ENCODE measurements at places on chromosomes 7 and 10.

DNA sequence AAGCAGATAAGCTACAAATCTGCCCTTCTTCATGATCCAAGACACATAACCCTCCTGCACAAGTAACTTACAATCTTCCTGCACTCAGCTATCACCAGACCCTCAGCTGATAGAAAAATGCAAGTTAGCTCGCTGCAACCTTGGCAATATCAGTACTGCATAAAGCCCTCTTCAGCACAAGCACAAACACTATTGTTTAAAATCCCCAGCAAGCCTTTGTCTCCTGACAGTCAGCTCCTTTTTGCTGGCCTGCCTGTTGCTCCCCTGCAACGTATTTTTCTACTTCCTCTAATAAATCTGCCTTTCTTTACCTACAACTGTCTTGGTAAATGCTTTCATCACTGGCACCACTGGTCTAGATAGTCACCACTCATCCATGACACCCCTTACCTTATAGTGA is 59.8 kb downstream of the BAMBI start:
- no peak for DNase-seq

- DNase-seq: peak; percentile 9
Observed at GRCh38 chr7:75814407-75814947, 871 bp upstream of the CCL24 start.

GRCh38 chr10:44326474-44327030 is 58.3 kb downstream of the CXCL12 start:
- DNase-seq: no peak

- peak; percentile 53 for DNase-seq
Observed at GRCh38 chr7:16926283-16926682, 44.5 kb upstream of the AGR3 start.

DNA sequence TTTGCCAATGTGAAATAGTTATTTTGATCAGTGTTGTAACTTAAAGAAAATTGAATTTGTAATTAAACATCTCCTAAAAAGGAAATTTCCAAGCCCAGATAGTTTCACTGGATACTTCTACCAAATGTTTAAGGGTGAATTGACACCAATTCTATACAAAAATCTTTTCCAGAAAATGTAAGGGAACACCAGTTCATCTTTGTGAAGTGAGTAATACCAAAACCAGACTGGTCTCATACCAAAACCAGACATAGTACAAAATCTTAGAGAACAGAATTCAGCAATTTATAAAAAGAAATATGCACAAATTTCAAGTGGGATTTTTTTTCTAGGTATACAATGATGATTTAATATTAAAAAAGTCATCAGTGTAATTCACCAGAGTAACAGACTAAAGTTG is 86.0 kb upstream of the ZNF32 start:
- DNase-seq: no peak

DNA sequence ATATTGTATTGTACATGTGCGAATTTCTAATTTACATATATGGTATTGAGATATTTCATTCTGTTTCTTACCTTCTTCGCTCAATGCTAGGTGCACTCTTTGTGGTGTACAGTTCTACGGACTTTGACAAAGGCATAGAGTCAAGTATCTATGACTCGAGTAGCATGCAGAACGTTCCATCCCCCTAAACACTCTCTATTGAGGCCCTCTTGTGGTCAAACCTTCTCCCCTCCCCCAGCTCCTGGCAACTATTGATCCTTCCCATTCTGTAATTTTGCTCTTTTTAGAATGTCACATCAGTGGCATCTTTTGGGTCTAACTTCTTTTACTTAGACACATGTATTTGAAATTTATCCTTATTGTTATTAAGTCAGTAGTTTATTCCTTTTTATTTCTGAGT is 30.7 kb upstream of the GDF10 start:
- DNase-seq: no peak

DNA sequence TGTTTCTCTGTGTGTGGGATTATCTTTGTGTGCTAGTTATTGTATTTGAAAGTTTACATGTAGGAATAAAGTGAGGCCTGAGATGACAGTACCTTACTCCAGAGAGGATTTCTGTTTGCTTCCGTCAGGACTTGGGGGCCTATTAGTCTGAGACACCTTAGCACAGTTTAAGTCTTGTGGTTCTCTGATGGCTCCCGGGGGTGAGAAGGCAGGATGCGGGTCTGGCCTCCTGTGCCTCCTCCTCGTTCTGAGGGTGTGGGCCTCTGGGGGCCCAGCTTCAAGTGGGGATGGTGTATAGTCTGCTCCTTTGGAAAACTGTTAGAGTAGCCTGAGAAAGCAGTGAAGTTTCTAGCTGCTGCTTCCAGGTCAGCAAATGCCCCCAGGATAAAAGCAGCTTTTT is 12.4 kb downstream of the MTURN start:
- DNase-seq: no peak

DNA sequence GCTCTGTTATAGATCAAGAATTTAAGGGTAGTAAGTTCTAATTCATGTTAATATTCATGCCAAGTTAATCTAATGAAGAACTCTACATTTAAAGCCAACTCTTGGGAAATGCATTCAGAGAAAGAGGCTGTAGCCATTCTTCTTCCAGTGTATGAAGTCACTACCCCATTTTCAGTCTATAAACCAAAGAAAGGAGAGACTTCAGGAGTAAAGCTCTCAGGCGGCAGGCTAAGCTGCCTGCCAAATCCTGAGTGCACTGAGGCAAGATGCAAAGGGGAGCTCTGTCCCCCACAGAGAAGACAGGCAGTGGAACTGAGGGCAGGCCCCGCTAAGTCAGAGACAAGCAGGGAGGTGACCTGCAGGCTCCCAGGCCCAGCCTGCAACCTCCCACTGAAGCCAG is 41.5 kb downstream of the SLIT1 start:
- DNase-seq: no peak

DNA sequence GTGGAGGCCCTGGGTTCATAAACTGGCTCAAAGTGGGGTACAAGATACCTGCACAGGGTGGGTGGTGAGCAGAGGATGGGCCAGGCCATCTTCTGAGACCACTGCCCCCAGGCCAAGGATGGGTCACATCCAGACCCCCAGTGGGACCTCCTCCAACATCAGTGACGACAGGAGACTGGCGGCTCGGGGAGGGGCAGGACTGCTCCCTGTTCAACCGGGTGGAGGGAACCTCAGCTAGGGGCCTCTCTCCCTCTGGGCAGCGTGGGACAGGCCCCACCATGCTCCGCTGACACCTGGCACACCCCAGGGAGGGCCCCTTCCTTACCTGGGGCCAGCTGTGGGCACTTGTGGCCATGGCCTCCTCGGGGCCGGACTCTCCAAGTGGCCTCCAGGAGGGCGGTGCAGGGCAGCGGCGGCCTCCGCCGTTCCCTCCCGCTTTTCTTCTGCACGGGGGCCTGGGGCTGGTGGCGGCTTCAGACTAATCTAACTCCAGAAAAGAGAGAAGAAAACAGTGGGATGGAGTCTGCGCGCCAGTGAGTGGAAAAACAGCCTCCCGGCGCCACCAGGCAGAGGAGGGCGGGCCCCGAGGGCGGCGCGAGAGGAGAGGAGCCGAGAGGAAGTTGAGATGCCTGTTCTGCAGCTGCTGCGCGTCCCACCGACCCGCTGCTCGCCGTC is at the start of gene CALHM2:
Gene CALHM2, minus strand, starts transcription at position 540 of the 675 bp plus-strand sequence. CDS start 2,429 bp downstream, outside the sequence.
- DNase-seq: peak; percentile 47

DNA sequence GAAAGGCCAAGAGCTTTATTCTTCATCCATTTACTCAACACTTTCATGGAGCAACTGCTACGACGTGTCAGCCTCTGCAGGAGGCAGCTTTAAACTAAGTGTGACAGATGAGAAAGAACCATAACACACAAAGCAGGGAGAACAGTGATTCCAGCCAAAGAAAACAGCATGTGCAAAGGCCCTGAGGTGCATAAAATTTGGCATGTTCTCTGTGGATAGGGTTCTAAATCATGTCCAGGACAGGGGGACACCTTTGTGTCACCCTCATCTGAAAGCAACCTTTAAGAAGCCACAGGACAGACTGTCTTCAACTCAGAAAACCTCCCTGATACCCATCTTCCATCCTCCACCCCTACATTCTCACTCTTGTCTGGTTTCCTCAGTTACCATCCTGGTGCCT is 116.6 kb downstream of the KCNMA1 start:
- no peak for DNase-seq

- DNase-seq: no peak
Observed at GRCh38 chr7:369476-370258, 79.7 kb downstream of the FOXL3 start.

- DNase-seq: no peak
Observed at GRCh38 chr10:10338339-10338738, 679.3 kb upstream of the CELF2 start.

GRCh38 chr10:109913306-109913892 is 9.9 kb downstream of the XPNPEP1 start:
- DNase-seq: no peak

GRCh38 chr7:19587291-19587690 is 121.5 kb downstream of the POLR1F start:
- DNase-seq: no peak

GRCh38 chr10:91238191-91238590 is 17.7 kb downstream of the PCGF5 start:
- no peak for DNase-seq

DNA sequence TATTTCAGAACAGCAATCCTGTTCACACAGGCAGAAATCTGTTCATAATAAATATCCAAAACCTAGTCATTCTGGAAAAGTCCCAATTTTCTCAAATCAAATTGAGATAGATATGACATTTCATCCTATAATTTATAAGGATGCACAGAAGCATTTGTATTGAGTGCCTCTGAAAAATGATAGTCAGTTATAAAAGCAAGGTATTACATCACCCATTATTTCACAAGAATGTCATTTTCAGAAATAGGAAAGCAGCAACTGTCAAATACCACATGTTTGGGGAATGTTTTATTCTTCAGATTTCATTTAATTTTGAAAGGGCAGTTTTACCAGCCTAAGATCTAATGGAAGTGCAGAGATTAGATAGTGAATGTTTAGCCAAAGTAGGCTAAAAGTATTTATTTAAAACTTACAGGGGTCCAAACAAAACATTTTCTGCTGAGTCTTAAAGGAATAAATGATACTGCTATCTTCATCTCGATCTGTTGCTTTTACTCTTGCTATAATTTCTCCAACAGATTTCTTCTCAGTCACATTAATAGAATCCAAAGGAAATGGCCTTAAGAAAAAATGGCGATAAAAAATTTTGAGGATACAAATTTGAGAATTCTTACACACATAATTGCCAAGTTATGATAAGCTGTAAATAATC is 185.8 kb downstream of the HGF start:
- no peak for DNase-seq

GRCh38 chr10:4819707-4820106 is 6.3 kb upstream of the AKR1E2 start:
- DNase-seq: no peak

GRCh38 chr7:20913853-20914252 is 127.2 kb upstream of the SP8 start:
- DNase-seq: no peak

DNA sequence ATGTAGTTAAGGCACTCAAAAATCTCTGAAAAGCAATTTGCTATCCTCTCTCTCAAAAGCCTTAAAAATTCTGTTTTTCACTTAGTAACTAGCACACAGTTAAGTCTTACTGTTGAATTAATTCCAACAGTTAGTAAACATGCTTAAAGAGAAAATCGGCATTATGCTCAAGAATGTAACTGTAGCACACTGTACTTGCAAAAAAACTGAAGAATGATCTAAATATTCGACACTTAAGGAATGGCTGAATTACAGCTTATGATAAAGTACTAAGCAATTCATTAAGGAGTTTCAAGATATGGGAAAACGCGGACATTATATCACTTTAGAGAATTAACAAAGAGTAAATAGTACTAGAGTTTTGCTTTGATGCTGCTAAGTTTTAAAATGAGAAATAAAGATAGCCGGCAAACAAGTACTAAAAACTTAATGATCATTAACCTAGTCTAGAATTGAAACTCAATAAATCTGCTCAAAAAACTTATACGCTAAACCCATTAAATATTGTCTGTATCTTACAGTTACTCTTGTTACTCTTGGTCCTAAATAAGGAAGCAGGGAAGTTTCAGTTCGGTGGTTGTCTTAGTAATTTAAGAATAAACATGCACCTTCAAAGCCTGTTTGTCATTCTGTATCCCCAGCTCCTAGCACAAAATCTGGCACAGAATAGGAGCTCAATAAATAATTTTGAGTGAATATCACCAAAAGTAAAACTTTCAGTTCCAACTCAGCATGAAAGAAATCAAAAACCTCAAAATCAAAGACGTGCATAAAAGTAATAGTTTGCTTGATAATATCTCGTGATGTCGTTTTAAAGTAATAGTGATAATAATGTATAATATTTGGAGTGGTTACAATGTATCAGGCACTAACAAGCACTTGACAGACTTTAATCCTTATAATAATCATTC is 1.2 kb downstream of the TRDMT1 start:
- no peak for DNase-seq

DNA sequence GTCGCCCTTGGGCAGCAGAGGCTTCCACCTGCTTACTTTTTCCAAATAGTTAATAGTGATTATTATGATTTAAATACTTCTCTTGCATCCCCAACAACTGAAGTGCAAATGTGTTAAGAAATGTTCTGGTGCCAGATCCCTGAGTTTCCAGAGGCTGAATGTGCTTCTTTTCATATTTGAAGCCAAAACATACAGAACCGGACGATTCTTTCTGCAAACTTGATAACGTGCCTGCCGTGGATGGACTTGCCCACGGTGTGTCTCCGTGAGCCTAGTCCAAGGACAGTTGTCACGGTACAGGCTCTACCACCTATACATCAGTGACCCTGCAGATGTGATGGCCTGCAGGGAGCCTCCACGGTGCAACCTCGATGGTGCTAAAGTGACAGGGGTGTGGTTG is 198.6 kb upstream of the LYZL2 start:
- DNase-seq: no peak

DNA sequence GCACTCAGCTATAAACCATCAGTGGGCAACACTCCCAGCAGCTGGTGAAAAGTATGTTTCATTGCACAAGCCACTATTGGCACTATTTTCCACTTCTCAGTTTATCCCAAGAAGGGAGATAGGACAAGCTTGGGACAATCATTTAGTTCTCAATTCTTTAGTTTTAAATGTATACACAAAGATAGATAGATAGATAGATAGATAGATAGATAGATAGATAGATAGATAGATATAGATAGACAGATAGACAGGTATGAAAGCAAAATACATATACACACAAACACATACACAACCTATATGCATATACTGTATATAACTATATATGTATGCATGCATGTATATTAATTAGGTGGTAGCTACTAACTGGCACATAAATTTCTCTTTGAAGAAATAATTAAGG is 411.6 kb upstream of the KCND2 start:
- DNase-seq: no peak

DNA sequence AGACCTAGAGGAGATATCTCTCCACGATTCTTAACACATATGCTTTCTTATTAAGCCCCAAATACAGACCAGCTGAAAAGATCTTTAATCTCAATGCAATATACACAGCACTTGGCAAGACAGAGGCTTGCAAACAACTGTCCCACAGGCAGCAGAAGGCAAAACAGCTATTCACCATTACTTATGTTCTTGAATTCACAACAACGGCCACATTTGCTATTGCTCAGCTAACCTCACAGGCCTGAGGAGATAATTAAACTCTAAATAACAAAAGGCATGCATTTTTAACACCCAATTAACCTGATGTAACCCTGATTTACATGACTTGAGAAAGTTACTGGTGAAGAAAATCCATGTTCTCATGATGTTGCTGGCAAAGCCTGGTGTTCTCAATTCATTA is 216.4 kb downstream of the CRPPA start:
- DNase-seq: no peak

Data from brain microvascular endothelial cell (primary cell).